ENCODE measurements at places on chromosomes 5 and 9.
A peak's percentile ranks its signal among the peaks of the same experiment; 100 is the strongest.

DNA sequence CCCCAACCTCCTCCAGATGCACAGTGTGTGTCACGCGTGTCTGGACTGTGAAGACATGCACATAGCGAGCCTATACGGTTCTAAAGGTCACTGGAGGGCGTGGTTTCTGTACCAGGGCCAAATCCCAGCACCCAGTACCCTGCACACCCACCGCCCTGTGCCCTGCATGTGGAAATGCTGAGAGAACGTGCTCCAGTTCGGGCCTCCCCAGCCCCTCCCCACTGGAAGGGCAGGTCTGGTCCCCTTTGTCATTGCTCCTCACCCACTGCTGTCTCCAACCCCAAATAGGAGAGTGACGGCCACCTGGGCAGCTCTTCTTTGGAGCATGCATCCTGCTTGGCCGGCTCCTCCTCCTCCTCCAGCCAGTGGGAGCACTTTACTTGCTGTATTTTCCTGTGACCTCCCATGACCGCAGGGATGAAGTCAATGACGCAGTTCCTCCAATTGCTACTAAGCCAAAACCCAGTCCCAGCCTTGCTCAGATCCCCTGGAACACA lies 116.7 kb downstream of the WNK2 start:
- peak; percentile 50 for DNase-seq

- no peak for DNase-seq
These were observed 62.1 kb upstream of the CPEB4 start for GRCh38 chr5:173826086-173826427.

- DNase-seq: no peak
These were observed 133.3 kb downstream of the KIAA0825 start for GRCh38 chr5:94485067-94485466.

DNA sequence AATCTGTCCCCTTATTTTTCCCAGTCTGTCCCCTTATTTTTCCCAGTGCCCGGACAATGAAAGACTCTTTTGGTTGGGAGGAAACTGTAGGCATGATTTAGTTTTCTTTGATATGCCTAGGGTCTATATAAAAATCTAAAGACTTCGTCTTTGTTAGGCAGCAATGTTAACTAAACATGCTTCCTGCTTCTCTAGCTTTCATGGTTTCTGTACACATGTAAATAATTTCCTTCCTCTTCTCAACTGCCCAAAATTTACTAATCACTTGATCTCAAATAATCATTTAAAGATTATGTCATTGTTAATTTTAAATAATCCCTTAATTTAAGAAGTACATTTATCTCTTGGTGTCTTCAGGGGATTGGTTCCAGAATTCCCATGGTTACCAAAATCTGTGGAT lies 47.8 kb upstream of the RAPGEF6 start:
- DNase-seq: no peak

- no peak for DNase-seq
These were observed 49.5 kb downstream of the APBA1 start for GRCh38 chr9:69622676-69623075.

GRCh38 chr5:172454358-172455086 lies at the start of gene SH3PXD2B:
TSS of gene SH3PXD2B (minus strand) at chr5:172454525. CDS start at chr5:172454352, 173 bp downstream.
- DNase-seq: peak; percentile 85

DNA sequence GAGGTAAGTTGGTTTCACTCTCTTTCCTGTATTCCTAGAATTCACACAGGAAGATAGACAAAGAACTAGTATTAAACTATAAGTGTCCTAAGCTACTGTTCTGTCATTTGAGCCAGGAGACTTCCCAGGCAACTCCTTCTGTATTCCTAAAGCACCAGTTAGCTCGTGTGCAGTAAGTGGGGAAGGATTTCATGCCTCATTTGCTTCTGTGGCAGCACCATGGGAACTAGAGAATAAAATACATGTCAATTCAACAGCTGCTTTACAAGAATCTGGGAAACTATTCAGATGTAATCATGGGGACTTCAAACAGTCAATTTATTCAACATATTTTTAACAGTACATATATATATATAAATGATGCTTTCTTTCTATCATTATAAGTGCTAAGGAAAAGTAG lies 762.3 kb downstream of the PRELID2 start:
- DNase-seq: no peak
